HFF-Myc (cell line): ENCODE measurements at places on chromosomes 5 and 9.

DNA sequence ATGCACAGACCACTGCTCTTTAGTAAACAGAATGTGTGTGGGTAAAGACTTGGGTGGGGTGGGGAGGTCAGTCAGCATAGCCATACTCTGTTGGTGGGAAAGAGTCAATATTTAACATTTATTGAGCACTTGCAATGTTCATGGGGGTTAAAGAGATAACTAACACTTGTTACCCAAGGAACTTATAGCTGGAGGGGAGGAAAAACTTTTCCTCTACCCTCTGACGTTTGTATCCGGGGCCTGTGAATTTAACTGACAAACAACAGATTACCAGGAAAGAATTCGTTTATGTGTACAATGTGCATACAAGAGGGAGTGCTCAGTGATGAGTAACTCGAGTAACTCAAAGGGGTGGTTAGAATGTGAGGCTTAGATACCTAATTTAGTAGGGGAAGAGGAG lies 6.8 kb upstream of the CLINT1 start:
- DNase-seq: no peak

DNA sequence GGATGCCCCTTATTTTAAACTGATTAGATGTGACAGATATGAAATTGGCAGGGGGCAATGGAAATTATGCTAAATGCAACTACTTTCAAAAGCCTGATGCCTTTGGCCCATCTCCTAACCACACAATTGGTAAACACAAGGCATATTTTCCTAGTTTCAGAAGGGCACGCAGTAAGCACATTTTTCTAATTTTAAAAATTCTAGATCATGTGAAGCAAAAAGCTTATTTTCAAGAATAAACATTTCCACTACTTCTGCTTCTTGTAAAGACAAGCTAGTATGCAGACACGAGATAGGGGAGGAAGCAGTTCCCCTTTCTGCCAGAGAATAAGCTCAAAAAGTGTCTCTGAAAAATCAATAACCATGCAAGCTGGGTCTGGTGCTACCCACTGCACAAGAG lies 67.7 kb downstream of the ABCA1 start:
- no peak for DNase-seq

DNA sequence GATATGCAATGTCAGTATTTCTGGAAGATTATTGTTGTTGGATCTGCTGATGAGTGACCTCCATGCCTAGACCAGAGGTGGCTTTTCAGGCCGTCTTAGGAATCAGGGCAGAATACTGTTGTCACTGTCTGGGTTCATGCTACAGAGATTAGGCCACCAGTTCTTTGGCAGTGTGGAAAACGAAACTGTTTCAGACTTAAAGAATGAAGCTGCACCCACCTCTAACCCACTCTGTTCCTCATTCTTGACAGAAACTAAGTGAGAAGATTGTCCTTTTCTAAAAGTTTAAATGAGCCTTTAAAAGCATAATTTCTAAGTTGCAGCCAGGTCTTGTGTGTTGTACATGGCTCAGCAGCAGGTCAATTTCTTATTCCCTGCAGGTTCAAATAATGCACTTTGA lies 444.3 kb downstream of the ENC1 start:
- DNase-seq: no peak

GRCh38 chr5:75656311-75657003 lies 45.2 kb downstream of the ANKDD1B start:
- DNase-seq: no peak

- DNase-seq: no peak
Measured at GRCh38 chr9:105127863-105128220, 116.6 kb upstream of the SLC44A1 start.

DNA sequence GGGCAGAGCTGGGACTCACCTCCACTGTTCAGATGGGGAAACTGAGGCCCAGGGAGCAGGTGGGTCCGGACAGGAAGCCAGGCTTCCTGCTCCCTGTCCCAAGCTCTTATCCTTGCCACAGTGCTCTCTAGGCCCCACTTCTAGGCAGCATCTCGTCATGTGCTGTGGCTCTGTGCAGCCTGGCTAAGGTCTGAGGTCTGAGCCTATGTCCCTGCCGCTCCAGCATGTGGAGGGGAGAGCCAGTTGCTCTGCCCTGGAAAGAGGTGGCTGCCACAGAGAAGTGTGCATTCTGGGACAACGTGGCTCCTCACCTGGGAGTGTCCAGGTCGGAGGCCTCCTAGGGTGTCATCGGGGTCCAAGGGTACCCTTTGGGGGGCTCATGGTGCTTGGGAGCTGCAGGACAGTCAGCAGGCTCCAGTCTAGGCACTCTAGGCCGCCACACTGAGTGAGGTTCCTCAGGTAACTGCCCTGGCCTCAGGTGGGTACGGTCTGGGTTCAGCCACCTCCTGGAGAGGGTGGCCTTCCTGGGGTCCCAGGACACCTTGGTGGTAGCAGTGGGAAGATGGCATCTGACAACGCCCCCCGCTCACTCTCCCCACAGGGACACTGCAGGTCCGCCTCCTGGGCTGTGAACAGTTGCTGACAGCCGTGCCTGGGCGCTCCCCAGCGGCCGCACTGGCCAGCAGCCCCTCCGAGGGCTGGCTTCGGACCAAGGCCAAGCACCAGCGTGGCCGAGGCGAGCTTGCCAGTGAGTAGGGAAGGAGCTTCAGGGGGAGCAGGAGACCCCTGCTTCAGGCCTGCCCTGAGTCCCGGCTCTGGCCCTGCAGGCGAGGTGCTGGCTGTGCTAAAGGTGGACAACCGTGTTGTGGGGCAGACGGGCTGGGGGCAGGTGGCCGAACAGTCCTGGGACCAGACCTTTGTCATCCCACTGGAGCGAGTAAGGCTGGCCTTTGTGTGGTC lies 10.4 kb downstream of the PKN3 start:
- no peak for DNase-seq

- DNase-seq: no peak
Measured at GRCh38 chr9:22142671-22143070, 133.6 kb upstream of the CDKN2B start.

DNA sequence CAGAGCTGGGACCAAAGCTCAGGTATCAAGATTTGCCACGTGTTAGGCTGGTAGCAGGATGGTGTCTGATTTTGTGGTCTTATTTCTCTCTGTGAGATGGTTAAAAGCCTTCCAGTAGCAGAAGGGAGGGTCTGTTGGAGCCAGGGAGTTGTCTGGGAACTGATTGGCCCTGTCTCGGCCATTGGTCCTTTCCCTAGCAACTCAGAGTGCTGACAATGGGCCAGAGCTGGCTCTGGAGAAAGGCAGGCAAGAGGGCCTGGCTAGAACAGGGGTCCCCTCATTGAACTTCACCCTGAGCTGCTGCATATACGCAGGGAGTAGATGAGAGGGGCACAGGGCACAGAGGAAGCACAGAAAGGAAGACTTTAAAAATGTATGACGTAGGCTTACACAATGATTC lies 92.8 kb downstream of the PSD2 start:
- no peak for DNase-seq

GRCh38 chr5:137218896-137219295 lies 280.2 kb downstream of the SPOCK1 start:
- DNase-seq: no peak

DNA sequence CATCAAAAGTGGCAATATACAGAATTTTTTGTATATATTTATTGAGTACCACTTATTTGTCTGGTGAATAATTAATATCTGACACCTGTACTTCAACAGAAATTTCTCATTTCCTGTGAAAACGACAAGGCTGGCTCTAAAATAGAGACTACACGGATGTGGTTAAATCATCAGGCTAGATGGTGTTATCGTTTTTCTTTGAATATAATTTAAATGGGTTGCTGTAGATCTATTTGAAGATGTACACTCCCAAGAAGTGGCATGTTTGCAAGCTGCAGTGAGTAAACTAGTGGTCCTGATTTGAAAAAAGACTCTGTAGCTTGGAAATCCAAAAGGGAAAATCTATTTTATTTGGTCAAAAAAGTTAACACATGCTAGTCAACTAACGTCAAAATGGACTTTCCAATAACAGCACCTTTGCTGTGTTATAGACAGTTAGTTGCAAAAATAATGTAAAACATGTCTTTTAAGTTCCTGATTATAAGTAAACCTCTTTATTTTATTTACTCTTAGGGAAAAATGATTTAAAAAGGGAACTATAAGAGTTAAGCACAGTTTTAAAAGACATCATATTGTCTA lies 13.8 kb downstream of the ST8SIA4 start:
- DNase-seq: no peak

DNA sequence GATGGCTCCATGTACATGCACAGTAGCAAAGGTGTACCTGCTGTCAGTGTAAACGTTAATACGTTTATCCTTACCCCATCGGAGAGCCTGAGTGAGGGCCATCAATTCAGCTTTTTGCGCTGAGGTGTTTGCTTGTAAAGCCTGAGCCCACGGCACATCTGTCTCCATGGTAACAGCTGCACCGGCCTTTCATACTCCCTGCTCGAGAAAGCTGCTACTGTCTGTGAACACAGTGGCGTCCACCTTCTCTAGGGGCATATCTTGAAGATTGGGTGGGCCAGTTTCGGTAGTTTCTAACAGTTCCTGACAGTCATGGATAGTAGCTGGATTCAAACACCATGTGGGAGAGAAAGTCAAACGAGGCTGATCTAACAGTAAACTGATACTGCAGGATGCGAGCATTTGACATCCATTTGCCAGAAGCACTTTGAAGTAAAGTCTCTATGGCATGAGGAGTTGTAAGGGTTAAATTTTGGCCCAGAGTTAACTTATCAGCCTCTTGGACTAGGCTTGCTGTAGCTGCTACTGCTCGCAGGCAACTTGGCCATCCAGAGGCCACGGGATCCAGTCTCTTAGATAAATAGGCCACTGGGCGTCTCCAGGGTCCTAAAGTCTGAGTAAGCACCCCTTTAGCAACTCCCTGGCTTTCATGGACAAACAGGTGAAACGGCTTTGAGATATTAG lies 21.0 kb upstream of the RHOBTB3 start:
- no peak for DNase-seq

DNA sequence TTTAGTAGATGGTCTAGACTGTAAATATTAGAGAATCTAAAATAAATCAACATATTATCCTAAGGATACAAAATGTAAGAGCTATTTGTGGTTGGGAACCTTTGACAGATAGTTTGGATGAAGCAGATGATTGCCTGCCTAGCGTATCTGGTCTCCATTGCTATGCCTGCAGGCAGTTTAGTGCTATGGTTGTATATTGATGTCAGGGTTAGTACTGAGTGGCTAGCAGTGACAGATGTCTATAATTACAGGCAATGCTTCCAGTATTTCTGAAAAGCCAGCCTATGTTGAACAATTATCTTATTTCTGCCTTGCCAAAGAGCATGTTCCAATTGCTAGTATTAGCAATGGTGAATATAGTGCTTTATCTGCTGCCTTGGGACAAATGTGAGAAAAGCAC lies 151.3 kb upstream of the TLX3 start:
- DNase-seq: no peak

DNA sequence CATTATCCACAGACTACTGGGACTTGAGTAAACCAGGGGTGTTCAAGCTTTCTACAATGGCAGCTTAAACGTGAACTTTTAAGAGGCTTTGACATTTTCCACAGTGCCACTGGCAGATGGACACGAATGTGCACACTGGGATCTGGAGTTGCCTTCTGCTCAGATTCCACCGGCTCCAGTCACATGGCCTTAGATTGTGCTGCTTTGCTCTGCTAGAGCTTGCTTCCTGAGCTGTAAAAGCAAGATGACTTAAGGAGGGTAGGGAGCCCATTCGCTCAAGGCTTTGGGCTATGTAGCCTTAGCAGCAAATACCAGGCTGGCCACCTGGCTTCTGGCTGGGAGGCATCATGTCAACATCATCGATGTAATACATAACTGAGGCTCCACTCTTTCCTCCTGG lies 436.9 kb downstream of the MED10 start:
- no peak for DNase-seq

DNA sequence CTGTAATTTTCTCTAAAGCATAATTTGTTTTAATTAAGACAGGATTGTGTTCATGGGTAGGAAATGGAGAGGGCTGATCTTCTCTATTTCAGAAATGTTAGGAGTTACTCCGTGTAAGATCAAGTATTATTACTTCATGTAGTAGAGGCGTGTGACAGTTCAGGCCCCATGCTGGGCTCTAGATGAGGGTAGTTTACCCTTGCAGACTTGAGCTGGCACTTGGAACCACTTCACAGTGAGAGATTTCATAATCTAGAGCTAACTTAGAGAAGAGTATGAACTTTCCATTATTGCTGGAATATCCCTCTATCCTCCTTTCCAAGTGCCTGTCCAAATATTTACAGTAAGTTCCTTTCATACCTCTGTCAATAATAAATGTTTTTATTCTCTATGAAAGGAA lies 195.1 kb downstream of the PCSK5 start:
- no peak for DNase-seq

DNA sequence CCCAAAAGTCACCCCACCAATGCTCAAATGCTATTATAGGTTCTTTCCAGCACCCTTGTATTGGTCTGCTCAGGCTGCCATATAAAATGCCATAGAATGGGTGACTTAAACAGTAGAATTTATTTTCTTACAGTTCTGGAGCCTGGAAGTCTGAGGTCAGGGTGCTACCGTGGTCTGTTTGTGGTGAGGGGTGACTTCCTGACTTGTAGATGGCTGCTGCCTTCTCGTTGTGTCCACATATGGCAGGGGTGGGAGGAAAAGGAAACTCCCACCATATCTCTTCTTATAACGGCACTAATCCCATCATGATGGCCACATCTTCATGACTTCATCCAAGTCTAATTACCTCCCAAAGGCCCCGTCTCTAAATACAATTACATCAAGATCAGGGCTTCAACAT lies 257.8 kb upstream of the TARS1 start:
- no peak for DNase-seq

DNA sequence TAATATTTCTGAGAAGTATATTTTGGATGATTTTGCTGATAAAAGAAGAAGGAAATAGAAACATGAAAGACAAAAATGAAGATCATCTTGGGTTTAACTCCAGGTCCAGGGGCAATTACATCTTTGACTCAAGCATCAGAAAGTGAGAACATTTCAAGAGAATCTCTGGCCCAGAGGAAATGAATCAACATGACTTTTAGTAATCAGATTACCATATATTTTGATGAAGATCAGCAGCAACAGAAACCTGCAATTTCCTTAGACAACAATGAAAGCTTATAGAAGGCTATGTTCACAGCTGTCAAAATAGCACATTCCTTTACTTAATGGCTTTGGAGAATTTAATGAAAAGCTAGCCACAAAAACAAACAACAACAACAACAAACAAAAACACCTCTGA lies 638.1 kb downstream of the EFNA5 start:
- DNase-seq: no peak

- DNase-seq: no peak
Measured at GRCh38 chr9:106785200-106785599, 77.8 kb upstream of the ZNF462 start.

- DNase-seq: no peak
Measured at GRCh38 chr9:129990269-129991010, 52.5 kb downstream of the FNBP1 start.

DNA sequence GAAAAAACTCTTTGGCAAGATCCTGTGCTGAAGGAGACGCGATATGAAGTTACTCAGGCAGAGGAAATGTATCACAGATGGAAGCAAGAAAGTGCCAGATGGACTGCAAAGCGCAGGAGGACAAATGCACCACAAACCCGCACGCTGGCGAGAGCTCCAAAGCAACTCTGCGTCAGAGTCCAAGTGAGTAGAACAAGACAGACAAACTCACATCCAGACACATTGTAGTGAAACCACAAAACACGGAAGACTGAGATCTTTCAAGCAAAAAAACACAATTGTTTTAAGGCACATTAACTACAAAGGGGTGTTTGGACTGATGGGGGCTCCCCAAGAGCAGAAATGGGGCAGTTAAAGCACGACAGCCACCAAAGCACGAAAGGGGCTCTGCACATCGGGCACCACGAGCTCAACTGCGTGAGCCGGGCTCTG lies 39.2 kb upstream of the NKD2 start:
- DNase-seq: no peak

- peak; percentile 82 for DNase-seq
Measured at GRCh38 chr5:74251141-74252035, 389.1 kb downstream of the ENC1 start.
